Natural killer cell treated with Interleukin-12 subunit alpha and Interleukin-12 subunit beta and Interleukin-15 and Interleukin-18, amount 100 ng/mL, for 72 hours (primary cell): ENCODE measurements at places on chromosomes 4 and X. TPM values are rescaled to one million over a fixed set of nuclear protein-coding genes. Genes with fewer than 3 reads are reported as not detected.
A peak's percentile ranks its signal among the peaks of the same experiment; 100 is the strongest.

- no peaks in the 10 kb centered on the region for H3K36me3 ChIP-seq
- no peak overlapping the region for H3K4me3 ChIP-seq
- H3K4me1 ChIP-seq: peaks cover 7% of the 10 kb centered on the region
- DNase-seq: no peak
- H3K27ac ChIP-seq: no peak overlapping the region
Measured at GRCh38 chrX:72025236-72025770, 106.4 kb downstream of the RTL5 start.

ASB9 gene
- not detected for total RNA-seq

GRCh38 chr4:184409911-184410692, 64.2 kb downstream of the IRF2 start:
- DNase-seq: no peak
- peak overlapping the region; percentile 79 for H3K4me3 ChIP-seq
- peaks cover 31% of the 10 kb centered on the region for H3K36me3 ChIP-seq
- H3K27ac ChIP-seq: peak overlapping the region; percentile 91
- peaks cover 60% of the 10 kb centered on the region for H3K4me1 ChIP-seq

DNA sequence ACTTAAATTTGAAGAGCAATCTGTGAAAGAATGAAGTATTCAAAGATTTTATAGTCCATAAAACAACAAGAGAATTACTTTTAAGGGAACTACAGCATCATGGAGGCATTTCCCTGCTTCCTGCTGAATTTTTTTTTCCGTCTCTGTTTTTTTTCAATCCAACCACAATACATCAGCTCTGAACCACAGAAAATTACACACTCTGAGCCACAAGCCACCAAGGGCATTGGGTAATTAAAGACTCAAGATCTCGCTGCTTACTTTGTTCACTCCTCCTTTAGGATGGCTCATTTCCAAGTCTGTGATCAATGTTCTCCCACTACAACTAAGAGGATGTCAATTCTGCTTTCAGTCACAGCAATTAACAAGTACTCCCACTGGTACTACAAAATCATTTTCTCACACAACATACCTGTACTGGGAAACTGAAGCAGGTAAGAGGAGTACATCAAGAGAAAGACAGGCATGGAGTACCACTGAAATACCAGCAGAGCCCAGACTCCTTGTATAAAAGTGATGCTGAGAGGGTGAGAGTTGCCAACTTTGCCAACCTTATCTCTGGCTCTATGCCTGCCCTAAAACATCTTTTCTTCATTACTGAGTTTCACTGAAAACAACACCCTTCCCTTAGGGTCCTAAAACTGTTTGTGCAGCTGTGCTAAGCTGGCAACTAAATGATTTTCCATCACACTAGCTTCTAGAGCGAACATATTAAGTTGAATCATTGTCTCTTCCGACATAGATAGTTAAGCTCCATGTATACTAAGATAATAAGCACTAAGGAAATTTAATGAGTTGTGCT, 105.8 kb upstream of the MAGEB18 start:
- no peak for DNase-seq
- H3K36me3 ChIP-seq: no peaks in the 10 kb centered on the region
- H3K4me3 ChIP-seq: no peak overlapping the region
- H3K27me3 ChIP-seq: no peaks in the 10 kb centered on the region
- no peak overlapping the region for H3K27ac ChIP-seq

DNA sequence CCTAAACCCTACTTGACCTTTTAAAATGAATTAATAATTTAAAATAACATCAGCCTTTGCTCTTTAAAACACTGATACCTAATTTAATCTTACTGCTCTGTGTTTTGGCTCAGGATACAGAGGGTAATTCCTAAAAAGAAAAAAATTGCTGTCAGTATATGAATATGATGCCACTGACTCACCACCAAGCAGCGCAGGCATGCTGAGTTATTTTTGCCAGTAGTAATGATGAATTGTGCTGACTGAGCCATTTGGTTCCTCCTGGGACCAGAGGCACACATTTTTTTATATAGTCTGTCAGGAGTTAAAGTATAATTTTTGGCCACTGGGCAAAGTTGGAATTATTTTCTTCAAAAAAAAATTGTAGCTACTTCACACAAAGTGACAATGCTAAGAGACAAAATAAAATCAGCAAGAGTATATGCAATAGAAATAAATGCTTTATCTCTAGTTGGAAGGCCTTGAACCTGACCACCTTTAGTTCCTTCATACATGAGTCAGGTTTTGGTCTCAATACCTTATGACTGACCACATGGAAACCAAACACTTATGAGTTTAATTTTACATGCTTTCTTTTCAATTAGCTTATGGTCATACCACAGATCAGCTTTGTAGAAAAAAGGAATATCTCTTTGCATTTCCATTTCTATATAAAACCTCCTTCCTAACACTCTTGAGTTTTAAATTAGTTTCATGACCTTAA, 115.1 kb downstream of the PPP3CA start:
- no peak for DNase-seq
- H3K27ac ChIP-seq: no peak overlapping the region
- peaks cover 41% of the 10 kb centered on the region for H3K4me1 ChIP-seq
- H3K36me3 ChIP-seq: no peaks in the 10 kb centered on the region
- H3K27me3 ChIP-seq: no peaks in the 10 kb centered on the region
- no peak overlapping the region for H3K4me3 ChIP-seq

SRPK3 gene
- total RNA-seq: not detected

- H3K27ac ChIP-seq: no peak overlapping the region
- H3K27me3 ChIP-seq: peaks cover 6% of the 10 kb centered on the region
- no peaks in the 10 kb centered on the region for H3K4me1 ChIP-seq
- no peaks in the 10 kb centered on the region for H3K36me3 ChIP-seq
- peak; percentile 38 for DNase-seq
- H3K4me3 ChIP-seq: no peak overlapping the region
Measured at GRCh38 chr4:8644461-8644891, 51.9 kb downstream of the CPZ start.

- peaks cover 7% of the 10 kb centered on the region for H3K4me1 ChIP-seq
- no peak overlapping the region for H3K4me3 ChIP-seq
- peaks cover 8% of the 10 kb centered on the region for H3K36me3 ChIP-seq
- no peak for DNase-seq
Measured at GRCh38 chr4:15035159-15035558, 32.9 kb downstream of the CPEB2 start.

GRCh38 chrX:41688156-41688555, 617 bp upstream of the GPR34 start:
- H3K4me3 ChIP-seq: peak overlapping the region; percentile 67
- no peak for DNase-seq
- no peaks in the 10 kb centered on the region for H3K27me3 ChIP-seq
- no peaks in the 10 kb centered on the region for H3K36me3 ChIP-seq
- H3K4me1 ChIP-seq: peaks cover 16% of the 10 kb centered on the region

DNA sequence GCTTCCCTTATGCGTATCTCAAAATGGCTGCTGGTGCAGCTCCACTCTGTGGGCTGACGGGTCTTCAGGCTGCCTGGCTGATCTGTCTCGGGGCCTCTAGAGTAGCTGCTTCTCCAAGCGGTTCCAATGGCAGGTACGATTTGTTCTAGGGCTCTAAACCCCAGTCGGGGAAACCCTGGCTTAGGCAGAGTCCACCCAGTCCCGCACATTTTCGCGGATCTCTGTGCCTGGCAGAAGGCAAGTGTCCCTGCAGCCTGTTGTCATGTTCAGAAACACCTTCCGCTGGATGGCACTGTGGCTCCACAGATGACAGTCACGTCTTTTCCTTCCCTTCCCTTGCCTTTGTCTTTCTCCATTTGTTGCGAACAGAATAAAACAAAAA, 54.4 kb downstream of the NBDY start:
- peak overlapping the region; percentile 12 for H3K27ac ChIP-seq
- H3K36me3 ChIP-seq: no peaks in the 10 kb centered on the region
- H3K27me3 ChIP-seq: no peaks in the 10 kb centered on the region
- H3K4me3 ChIP-seq: no peak overlapping the region

- no peak overlapping the region for H3K27ac ChIP-seq
- H3K36me3 ChIP-seq: peaks cover 4% of the 10 kb centered on the region
- no peaks in the 10 kb centered on the region for H3K4me1 ChIP-seq
- no peaks in the 10 kb centered on the region for H3K27me3 ChIP-seq
- no peak for DNase-seq
Measured at GRCh38 chr4:32564626-32565025, 1844.5 kb downstream of the PCDH7 start.

GRCh38 chr4:42172128-42172790, 19.8 kb upstream of the BEND4 start:
- no peaks in the 10 kb centered on the region for H3K36me3 ChIP-seq
- H3K4me1 ChIP-seq: no peaks in the 10 kb centered on the region
- peaks cover 4% of the 10 kb centered on the region for H3K27me3 ChIP-seq
- no peak for DNase-seq
- H3K27ac ChIP-seq: no peak overlapping the region

F9 gene
- total RNA-seq: not detected

GRCh38 chr4:7498446-7499200, 63.9 kb upstream of the PSAPL1 start:
- no peak for DNase-seq
- H3K27me3 ChIP-seq: peaks cover 15% of the 10 kb centered on the region
- H3K36me3 ChIP-seq: no peaks in the 10 kb centered on the region
- peaks cover 13% of the 10 kb centered on the region for H3K4me1 ChIP-seq

- no peak for DNase-seq
- H3K27ac ChIP-seq: no peak overlapping the region
- peaks cover 9% of the 10 kb centered on the region for H3K36me3 ChIP-seq
- H3K4me3 ChIP-seq: no peak overlapping the region
- H3K27me3 ChIP-seq: no peaks in the 10 kb centered on the region
Measured at GRCh38 chr4:59553721-59554091, 1646.4 kb upstream of the ADGRL3 start.

- H3K4me1 ChIP-seq: peaks cover 45% of the 10 kb centered on the region
- no peaks in the 10 kb centered on the region for H3K36me3 ChIP-seq
- H3K27me3 ChIP-seq: no peaks in the 10 kb centered on the region
- H3K4me3 ChIP-seq: peak overlapping the region; percentile 86
Measured at GRCh38 chrX:124238268-124238667, 94.2 kb upstream of the TEX13D start.

FMR1NB gene
- total RNA-seq: not detected

GRCh38 chrX:3191796-3192195, 150.5 kb downstream of the ARSF start:
- H3K27ac ChIP-seq: no peak overlapping the region
- H3K36me3 ChIP-seq: no peaks in the 10 kb centered on the region
- H3K27me3 ChIP-seq: peaks cover 20% of the 10 kb centered on the region
- no peak overlapping the region for H3K4me3 ChIP-seq
- H3K4me1 ChIP-seq: no peaks in the 10 kb centered on the region

FAM184B gene
- not detected for total RNA-seq

NHSL2 gene
- 0.67 TPM for total RNA-seq

- H3K27ac ChIP-seq: no peak overlapping the region
- peaks cover 9% of the 10 kb centered on the region for H3K4me1 ChIP-seq
- no peaks in the 10 kb centered on the region for H3K36me3 ChIP-seq
- no peak overlapping the region for H3K4me3 ChIP-seq
Measured at GRCh38 chr4:15376594-15376993, 51.2 kb upstream of the C1QTNF7 start.

DNA sequence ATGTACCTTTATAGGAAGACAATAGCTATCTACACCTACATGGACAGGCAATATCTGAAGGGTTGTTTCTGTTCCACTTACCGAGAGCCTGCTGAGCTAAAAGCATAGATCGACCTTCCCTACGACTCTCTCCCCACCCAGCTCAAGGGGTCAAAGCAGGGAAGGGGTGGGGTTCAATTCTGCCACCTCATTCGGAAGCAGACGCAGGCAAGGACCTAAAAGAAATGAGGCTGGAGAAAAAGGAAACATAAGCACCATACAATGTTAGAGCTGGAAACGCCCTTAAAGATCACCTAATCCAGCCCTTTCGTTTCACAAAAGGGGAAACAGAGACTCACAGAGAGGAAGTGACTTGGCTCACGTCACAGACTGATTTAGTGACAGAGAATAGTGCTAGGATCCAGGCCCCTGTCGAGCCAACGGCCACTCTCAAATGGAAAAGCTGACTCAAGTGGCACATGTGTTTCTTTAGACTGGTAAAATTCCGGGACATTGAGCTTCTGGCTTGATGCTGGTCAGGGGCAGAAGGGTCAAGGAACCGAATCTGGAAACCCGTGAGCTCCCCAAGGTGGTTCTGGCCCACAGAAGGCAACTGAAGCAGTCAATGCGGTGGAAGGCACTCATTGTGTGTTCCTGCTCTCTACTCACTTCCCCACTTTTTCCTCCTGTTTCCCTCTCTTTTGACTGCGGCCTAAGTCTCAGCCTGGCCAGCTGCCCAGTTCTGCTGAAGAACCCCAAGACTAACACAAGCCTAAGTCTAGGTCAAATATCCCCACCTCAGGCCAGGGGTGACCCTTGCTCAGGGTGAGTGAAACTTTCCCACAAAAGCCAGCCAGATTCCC, 7.5 kb downstream of the SEPTIN6 start:
- H3K4me1 ChIP-seq: peaks cover 58% of the 10 kb centered on the region
- no peaks in the 10 kb centered on the region for H3K36me3 ChIP-seq
- H3K27me3 ChIP-seq: no peaks in the 10 kb centered on the region
- peak overlapping the region; percentile 98 for H3K4me3 ChIP-seq

CXCL9 gene
- total RNA-seq: 0.57 TPM

DNA sequence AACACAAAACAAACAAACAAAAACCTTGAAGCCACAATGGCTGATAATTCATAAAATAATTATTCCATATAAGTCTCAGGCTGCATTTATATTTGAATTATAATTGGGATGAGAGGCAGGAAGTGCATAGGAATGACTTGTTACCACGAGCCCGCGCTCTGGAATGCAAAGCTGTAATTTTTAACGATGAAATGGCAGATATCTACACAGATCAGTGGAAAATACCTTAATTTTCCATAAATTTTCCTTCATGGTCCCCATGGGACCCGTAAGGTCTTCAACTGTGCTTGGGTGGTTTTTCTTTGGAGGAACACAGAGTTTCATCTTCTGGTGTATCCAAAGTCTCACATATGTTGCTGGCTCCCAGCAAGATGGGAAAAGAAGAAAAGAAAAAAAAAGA, 226.8 kb downstream of the SHOX start:
- DNase-seq: no peak
- no peak overlapping the region for H3K4me3 ChIP-seq
- no peaks in the 10 kb centered on the region for H3K4me1 ChIP-seq
- H3K36me3 ChIP-seq: no peaks in the 10 kb centered on the region
- no peaks in the 10 kb centered on the region for H3K27me3 ChIP-seq
- H3K27ac ChIP-seq: no peak overlapping the region

DNA sequence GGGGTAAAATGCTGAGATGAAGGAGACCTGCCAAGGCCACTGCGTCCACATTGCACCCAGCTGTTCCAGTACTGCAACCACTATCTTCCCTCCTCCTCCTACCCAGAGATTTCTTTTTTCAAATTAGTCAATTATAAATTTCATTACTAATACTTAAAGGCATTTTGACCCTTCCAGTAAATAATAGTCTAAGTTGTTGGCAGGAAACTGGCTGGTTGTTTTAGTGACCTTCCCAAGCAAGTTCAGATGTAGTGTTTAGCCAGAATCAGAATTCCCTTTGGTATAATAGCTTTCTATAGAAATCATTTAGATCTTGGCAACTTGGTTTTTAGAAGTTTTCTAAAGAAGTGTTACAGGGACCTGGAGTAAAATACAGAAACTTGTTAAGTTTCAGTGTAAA, 66.0 kb downstream of the AASDH start:
- H3K4me1 ChIP-seq: no peaks in the 10 kb centered on the region
- H3K4me3 ChIP-seq: no peak overlapping the region
- DNase-seq: no peak

GRCh38 chrX:17164941-17165340, 210.1 kb upstream of the NHS start:
- no peaks in the 10 kb centered on the region for H3K27me3 ChIP-seq
- no peak for DNase-seq
- H3K36me3 ChIP-seq: peaks cover 11% of the 10 kb centered on the region
- H3K27ac ChIP-seq: no peak overlapping the region
- no peak overlapping the region for H3K4me3 ChIP-seq

TFE3 gene
- total RNA-seq: 38.6 TPM

PCYT1B gene
- not detected for total RNA-seq

- no peak overlapping the region for H3K4me3 ChIP-seq
- no peak for DNase-seq
- peaks cover 5% of the 10 kb centered on the region for H3K36me3 ChIP-seq
- H3K27ac ChIP-seq: no peak overlapping the region
Measured at GRCh38 chr4:10058371-10058770, 37.1 kb upstream of the SLC2A9 start.
